ENCODE measurements at places on chromosomes 16 and 17.
A peak's percentile ranks its signal among the peaks of the same experiment; 100 is the strongest.

DNA sequence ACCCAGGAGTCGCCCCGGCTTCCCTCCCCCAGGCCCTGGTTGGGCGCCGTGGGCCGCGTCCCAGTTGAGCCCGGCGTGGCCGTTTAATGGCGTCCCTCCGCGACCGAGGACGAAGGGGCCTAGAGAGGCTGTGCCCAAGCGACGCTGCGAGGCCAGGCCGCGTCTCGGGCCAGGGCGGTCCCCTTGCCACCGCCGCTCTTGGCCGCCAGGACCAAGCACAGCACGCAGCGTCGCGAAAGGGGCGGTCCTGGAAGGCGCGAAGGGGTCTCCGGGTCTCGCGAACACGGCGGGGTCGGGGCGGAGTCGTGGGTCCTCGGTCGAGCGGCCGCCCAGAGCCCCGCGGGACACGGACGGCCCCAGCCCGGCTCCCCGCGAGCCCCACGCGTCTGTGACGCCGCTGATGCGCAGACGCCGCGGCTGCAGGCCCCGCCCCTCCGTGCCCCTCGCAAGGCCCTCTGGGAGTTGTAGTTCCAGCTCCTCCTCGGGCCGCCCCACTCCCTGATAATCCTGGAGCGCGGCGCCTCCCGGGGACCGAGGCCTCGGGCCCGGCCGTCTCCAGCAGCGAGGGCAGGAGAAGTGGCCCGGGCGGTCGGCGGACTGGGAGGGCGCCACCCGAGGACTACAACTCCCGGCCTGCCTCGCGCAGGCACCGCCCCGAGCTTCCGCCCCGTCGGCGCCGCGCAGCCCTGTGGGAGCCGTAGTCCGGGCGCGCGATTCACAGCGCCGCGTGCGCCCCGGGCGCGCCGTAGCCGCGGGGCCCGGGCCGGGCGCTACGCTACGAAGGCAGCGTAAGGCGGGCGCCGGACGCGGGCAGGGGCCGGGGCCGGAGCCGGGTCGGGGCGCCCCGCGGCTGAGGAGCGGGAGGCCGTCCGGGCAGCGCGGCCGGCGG is at the start of gene CAPN15:
Gene CAPN15, plus strand, starts transcription at position 698 of the 889 bp plus-strand sequence. CDS start 19,127 bp downstream, outside the sequence.
- DNase-seq, result peak; percentile 95

DNA sequence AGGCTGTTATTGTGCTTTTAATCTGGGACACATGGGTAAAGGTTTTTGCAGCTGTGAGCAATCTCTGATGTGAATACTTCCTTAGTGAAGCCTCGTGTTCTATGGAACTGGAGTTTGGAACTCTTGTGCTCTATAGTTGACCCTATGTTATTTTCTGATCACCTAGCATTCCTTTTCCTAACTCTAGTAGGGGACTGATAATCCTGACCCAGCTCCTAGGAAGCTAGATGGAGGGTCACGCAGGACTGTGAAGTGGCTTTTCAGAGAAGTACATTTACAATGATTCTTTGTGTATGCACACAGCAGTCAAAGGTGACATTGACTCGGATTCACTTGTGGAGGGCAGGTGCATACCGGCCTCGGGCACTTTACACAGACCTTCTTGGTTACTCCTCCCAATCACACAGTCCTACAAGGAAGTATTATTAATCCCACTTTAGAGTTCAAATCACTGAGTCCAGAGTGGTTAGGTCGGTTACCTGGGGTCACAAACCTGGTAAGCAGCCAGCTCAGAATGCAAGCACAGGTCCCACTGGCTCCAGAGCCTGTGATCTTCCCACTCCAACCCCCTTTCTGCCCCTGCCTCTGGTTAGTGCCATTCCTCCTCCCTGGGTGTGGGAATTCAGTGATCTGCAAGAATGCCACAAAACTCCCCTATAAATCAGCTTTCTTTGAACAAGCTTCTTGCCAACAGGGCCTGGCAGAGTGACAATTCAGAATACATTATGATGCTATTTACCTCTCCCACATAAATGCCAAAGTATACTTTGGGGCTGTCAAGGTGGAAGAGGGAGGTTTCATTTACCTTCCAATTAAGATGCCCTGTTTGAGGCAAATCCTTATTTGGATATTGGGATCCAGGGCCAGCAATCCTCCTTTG is 7.1 kb downstream of the CHD9NB start:
- no peak for DNase-seq

DNA sequence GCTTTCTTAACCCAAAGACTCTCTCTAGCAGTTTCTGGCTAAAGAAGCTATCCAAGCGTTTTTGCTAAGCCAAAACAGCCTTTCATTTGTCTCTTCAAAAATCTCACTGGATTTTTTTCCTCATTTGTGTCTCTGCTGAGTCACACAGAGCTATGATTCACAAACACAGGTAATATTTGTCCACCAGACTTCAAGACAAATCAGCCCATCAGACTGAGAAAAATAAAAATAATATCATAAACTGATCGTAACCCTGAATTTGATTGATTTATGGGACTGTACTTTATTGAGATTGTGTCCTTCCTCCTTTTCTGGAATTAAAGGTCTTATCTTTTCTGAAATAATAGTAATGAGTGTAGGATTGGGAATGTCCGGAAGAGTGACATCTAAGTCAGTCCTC is 25.8 kb downstream of the TRIM16 start:
- no peak for DNase-seq

- DNase-seq, result peak; percentile 83
These were observed 181.2 kb upstream of the AXIN2 start for GRCh38 chr17:65742403-65743307.

- peak; percentile 96 for DNase-seq
These were observed 249.2 kb upstream of the GSE1 start for GRCh38 chr16:85363881-85364280.

All from adipocyte (in vitro differentiated cells).